ENCODE measurements at places on chromosomes 7 and 10. TPM values are rescaled to one million over a fixed set of nuclear protein-coding genes. Genes with fewer than 3 reads are reported as not detected.

DNA sequence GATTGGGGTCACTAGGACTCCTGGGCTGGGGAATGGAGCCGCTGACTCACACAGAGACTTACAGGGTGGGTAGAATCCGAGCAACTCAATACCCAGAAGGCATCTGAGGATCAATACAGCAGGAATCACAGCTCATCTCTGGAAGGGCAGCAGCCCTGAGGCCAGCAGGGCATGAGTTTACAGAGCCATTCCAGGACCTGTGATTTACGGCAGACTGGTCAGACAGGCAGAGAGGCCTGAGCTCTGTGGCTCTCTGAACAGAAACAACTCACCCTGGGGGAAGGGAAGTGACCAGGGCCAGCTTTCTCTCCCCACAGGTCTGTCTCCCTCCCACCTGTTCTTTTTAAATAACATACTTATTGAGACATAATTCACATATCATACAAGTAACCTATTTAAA is 88.2 kb upstream of the CXCL12 start:
- no peak for DNase-seq

GRCh38 chr7:35729061-35729783 is 34.3 kb upstream of the HERPUD2 start:
- no peak for DNase-seq

- no peak for DNase-seq
Observed at GRCh38 chr10:118567701-118568248, 27.7 kb downstream of the PRLHR start.

DNA sequence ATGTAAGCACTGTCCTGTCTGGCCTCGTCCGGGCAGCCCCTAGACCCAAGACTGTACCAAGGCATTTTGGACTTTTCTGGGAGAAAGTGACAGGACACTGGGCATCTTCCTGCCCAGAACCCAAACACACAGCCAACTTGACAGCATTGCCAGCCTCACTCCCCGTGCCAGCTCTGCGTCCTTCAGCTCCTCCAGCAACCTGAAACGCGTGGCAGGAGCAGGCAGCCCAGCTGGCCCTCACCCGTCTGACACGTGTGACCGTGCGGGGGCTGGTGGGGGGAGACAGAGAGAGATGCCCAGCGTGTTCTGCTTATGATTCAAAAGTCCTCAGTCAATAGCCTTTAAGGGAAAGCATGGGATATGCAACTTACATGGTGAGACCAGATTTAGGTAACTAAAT is 50.3 kb upstream of the SLC29A3 start:
- DNase-seq: no peak

The SLC29A3 gene
- total RNA-seq: 1.2 TPM
